Activated CD4-positive, alpha-beta T cell treated with anti-CD3 and anti-CD28 coated beads for 1 hour (primary cell): ENCODE measurements at places on chromosomes 16 and 17.
A peak's percentile ranks its signal among the peaks of the same experiment; 100 is the strongest.

DNA sequence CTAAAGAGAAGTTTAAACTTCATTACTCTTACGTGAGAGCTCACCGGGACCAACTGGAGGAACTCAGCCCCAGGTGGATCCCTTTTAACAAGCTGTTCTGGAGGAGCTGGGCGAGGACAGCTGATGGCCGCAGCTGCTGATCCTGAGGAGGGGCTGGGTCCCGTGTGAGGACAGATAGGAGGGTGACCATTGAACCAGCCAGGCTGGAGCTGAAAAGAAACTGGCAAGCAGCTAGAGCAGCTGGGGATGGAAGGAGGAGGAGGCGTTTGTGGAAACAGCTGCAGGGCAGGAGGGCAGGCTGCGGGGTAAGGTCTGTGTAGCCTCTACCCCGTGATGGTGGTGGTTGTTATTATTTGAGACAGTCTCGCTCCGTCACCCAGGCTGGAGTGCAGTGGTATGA is 119.5 kb downstream of the AATF start:
- DNase-seq: no peak

DNA sequence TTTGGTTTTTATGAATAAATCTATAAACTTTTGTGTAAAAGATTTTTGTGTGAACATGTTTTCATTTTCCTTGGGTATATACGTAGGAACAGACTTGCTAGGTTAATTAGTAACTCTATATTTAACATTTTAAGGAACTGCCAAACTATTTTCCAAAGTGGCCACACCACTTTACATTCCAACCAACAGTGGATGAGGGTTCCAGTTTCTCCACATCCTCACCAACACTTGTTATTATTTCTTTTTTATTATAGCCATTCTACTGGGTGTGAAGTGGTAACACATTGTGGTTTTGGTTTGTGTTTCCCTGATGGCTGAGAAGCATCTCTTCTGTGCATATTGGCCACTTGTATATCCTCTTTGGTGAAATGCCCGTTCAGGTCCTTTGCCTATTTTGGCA is 20.0 kb downstream of the LYRM9 start:
- DNase-seq: no peak

DNA sequence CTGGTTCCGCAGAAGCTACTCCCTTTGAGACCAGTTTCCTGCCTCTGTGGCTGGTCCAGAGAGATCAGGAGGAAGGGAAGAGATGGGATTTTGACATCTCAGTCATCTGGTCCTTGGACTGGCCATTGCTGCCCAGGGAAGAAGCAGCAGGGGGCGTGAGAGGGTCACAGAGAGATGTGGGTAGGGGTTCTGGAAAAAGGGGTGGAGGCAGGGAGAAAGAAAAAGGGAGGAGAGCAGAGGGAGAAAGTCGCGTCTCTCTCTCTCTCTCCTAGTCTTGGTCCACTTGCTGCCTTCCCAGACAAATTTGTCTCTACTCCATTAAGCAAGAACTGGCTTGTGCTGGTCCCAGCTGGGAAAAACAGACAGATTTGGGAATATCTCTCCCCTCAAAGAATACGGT is 4.4 kb downstream of the SHBG start:
- DNase-seq: no peak

- DNase-seq: no peak
Observed at GRCh38 chr17:51666971-51667705, 406.8 kb downstream of the UTP18 start.

GRCh38 chr16:3998793-3999478 is 117.3 kb downstream of the ADCY9 start:
- DNase-seq: no peak

- no peak for DNase-seq
Observed at GRCh38 chr17:67412032-67412431, 35.0 kb downstream of the PITPNC1 start.

DNA sequence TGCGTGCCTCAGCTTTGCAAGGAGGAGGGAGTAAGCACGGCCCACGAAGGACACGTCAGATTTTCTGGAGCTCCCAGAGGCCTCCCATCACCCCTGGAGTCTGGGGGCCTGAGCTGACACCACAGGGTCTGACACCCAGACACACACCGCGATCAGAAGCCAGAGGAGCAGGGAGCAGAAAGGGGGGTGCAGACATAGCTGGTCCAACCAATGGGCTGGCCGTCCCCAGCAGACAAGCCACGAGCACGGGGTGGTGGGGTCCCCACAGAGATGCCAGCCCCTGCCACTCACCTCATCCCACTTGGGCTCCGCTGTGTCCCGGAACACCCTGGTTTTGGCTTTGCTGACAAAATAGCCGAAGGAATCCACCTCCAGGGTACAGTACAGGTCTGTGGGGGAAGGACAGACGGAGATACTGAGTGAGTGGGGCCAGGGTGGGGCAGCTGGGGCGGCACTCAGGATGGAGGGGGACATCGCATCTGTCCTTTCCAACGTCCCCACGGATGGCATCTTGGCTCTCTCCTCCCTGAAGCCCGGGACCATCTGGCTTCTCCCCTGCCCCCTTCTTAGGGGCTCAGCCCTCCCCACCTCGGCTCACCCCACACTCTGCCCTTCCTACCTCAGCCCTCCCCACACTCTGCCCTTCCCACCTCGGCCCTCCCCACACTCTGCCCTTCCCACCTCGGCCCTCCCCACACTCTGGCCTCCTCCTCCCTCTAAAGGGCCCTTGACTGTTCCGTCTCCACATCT is 53.5 kb downstream of the TIMM22 start:
- no peak for DNase-seq

DNA sequence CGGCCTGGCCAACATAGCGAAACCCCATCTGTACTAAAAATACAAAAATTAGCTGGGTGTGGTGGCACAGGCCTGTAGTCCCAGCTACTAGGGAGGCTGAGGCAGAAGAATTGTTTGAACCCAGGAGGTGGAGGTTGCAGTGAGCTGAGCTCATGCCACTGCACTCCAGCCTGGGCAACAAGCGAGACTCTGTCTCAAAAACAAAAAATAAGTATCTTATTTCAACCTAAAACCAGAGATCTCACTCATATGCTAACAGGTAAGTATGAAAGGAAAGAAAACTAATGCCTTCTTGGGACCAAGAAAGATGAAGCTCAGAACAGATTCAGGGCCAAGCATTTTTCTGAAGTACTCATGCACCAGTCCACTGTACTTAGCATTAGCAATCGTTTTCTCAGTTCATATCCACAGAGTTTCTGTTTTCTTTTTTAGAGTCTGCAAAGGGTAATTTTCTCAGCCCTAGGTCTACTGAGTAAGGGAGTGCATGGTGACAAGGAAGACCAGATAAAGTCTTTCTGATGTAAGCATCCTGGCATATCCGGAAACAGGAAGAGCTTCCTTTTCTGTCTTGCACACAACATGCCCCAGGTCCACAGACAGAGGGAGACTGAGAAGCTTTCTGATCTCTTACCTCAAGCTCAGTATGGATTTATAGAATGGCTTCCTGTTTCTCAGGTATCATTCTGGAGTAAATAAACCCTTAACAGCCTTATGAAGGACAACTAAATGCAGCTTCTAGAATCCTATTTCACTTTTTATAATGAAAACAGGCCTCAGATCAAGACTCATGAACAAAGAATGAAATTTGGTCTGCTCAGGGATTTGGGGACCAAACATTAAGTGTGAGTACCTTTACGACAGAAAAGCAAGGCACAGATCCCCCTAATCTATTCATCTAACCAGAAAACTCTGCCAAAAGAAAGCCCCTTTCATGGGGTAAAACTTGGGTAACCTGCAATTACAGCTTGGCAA is 38.7 kb upstream of the FOXJ1 start:
- no peak for DNase-seq

DNA sequence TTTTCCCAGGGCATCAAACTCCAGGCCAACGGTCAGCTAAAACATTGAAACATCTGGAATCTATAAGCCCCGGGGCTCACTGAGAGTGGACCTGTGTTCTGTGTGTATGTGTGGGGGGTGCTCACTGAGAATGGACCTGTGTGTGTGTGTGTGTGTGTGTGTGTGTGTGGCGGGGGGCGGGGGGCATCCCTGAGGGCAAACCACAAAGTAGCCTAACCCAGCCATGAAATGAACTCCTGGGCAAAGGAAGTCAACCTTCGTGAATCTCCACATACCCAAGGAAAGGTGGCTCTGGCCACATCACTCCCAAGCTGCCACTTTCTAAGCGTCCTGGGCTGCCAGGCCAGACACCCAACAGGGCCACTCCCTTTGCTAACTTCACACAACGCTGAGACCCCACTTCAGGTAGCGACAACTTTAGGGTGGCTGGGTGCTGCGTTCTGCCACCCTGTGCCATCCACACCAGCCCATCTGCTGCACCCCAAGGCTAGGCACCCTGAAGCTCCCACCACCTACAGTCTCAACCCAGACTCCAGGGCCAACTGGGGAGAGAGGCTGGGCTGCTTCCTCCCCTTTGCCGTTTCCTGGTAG is 1.6 kb downstream of the MAFG start:
- DNase-seq: no peak

DNA sequence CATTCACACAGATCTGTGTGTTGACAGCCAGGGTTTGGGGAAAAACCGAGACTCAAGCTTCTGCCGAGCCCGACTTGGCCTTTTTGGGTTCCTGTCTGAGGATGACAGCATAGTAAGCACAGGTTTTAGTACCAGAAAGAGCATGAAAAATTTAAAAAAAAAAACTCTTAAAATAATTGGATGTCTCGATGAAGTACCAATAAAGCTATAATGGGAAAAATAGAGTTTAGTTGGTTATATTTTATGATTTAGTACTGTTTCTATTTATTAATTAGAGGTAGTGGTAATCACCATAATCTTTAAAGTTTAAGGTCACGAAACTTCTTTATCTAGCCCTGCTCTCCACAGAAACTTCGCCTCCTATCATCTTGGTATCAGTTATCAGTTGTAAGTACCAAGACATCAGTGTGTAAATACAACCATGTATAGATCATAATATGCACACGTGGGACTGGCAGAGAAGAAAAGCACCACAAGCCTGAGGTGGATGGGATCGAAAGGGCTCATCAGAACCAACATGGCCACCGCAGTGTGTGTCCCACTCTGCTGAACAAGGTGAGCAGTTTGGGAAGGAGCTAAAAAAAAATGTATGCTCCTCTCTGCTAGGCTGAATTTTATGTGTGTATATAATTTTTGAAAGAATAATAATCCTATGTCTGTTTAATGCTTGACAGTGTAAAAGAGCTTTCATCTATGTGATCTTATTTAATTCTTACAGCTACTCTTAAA is 14.4 kb upstream of the EEF2K start:
- DNase-seq: no peak

DNA sequence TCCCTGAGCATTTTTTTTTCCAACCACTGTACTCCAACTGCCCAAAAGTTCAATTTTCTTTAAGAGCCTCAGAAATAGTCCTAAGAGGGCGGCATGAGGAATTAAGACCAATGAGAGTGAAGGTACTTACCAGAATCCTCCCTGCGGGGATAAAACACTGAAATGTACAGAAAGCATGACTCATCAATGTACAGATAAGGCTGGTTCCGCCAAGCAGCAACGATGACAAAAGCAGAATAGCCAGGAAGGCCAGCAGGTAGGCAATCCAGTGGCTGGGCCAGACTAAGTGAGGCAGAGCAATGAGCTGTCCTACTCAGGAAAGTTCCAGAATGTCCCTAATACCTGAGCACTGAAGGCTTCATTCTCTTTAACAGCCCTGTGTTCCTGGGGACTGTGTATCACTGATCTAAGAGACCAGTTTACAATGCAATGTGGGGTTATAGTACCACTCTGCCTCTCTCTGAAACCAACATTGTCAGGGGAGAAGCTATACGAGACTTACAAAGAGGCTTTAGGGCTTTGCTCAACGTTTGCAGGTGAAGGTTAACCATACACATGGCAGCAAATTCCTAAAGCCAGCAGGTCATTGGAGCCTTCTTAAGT is 11.0 kb upstream of the GPR139 start:
- DNase-seq: no peak

- no peak for DNase-seq
Observed at GRCh38 chr17:16989230-16989952, 17.5 kb upstream of the TNFRSF13B start.

GRCh38 chr16:3503523-3503922 is 2.7 kb downstream of the CLUAP1 start:
- DNase-seq: peak; percentile 39

- no peak for DNase-seq
Observed at GRCh38 chr16:30369938-30370455, 297 bp downstream of the TBC1D10B start.

- DNase-seq: no peak
Observed at GRCh38 chr17:19539841-19540311, 6.2 kb downstream of the SLC47A1 start.

DNA sequence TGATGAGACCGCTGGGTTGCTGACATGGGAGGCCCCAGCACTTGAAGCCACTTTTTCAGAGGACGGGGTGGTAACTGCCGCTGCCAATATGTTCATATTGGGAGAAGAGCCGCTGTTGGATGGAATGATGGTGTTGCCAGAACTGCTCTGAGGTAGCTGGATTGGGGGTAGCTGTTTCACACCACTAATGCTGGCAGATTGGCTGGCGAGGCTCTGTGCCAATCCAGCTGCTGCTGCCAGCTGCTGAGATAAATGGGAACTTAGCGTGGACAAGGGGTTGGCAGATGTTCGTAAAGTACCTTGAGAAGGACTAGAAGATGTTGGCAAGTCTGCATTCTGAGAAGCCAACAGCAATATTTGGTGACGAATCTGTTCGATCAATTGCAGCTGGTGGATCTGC is 10.0 kb downstream of the SALL1 start:
- DNase-seq: no peak

GRCh38 chr16:87487361-87487924 is 5.4 kb downstream of the ZCCHC14 start:
- no peak for DNase-seq

DNA sequence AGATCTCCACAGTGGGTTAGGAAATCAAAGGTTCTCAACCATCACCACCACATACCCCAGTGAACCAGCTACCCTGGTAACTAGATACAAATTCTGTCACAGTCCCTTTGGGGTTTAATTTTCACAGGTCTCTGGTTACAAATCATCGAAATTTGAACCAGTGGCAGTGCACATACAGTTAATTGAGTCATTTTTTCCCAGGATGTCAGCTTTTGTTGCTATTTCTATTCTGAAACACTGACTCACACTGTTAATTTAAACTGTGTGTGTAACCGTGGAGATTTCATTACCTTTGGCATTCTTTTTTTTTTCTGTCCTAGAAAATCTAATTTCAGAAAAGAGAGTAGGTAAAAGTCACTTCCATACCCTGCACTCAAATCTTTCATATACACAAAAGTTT is 511.5 kb downstream of the TOX3 start:
- no peak for DNase-seq
